NT2/D1 (cell line): ENCODE measurements at places on chromosomes 4 and X.
A peak's percentile ranks its signal among the peaks of the same experiment; 100 is the strongest.

DNA sequence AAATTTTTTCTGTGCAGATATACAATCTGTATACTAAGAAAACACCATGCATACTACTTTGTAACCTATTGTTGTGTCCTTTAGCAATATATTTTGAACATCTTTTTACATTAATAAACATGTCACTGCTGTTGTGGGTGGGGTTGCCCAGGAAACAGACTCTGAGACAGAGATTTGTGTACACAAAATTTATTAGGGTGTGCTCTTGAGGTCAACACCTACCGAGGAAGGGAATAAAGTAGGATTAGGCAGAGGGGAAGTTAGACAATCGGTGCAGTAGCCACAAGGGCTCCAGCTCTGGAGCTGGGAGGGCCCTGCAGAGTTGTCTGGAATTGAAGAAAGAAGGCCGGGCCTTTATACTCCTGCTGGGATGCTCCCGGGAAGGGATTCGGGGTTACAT lies 56.4 kb downstream of the CXorf58 start:
- no peak for DNase-seq

DNA sequence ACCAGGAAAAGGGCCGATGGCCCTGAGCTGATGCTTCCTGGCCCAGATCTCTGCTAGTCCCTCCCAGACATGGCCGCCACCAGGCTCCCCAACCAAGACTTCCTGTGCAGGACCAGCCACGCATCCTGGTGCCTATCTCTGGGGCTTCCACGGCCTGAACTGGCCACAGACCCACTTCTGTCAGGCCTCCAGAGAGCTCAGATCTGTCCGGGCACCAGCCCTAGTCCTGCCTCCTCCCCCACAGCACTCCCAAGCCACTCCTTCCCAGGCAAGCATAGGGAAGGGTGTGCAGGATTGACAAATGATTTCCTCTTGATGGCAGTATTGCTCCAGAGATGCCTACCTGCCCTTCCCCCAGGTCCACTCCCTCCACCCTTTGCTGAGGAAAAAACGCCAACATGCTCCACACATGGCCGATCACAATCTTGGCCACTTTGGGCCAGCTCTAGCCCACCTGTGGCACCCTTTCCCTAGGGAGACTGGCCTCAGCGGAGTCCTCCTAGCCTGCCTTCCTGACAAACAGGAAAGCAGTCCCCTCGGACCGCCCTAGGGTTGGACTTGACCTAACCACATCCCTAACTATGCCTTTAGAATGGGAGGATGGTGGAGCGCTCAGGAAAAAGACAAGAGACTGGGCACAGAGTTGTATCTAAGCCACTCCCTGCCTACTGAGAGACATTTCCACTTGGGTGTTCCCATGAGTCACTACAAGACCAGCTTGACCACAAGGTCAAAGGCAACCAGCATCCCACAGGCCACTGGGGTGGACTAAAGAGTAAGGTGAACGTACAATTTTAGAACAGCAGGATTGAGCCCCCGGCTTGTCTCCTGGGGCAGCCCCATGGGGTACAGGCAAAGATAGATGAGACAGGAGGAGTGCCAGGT lies 277.5 kb upstream of the AGTR2 start:
- peak; percentile 32 for DNase-seq

- DNase-seq = no peak
Measured at GRCh38 chr4:115865736-115866135, 752.3 kb upstream of the NDST4 start.

GRCh38 chr4:1623400-1623799 lies 60.7 kb downstream of the FAM53A start:
- DNase-seq = no peak

GRCh38 chr4:125992891-125993290 lies 678.1 kb downstream of the FAT4 start:
- DNase-seq = no peak

DNA sequence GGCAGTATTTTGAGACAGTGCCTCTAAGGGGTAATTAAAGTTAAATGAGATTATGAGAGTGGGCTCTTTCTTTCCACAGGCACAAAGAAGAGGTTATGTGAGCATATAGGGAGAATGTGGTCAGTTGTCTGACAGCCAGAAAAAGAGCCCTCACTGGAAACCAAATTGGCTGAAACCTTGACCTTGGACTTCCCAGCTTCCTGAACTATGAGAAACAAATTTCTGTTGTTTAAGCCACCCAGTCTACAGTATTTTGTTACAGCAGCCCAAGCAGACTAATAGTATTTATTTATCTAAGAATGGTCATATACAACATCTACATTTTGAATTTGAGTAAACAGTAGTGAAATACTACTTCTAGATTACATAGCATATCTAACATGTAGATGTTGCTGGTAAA lies 473.8 kb downstream of the IL15 start:
- DNase-seq = no peak

- no peak for DNase-seq
Measured at GRCh38 chrX:80432863-80433262, 12.6 kb downstream of the TENT5D start.

DNA sequence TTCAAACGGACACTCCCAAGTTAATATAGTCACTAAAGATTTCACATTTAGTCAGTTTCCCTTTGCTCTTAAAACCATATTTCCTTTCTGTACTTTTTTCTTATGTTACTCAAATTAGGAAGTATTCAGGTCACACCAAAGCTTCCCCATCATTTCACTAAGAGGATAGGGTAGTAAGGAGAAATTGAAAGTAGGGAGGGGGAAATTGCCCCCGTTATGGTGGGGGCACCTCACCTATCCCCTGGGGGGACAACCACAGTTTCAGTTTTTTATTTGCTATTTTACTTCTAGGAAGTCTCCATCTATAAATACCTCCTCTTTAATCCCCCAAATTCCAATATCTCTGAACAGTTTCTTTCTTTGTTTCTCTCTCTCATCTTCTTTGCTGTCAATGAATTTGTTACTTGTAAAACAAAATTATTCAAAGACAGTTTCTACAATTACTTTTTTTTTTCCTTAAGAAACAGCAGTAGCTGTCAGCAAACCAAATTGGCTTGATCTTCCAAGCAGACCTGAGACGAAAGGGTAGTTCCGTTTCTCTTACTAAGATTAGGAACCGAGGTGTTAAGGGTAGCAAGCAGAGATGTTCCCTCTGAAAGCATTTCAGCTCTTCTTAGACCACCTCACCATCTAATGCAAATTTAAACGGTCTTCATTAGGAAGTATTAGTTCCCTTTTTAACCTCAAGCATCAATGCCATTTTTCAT lies 160.2 kb upstream of the KLF3 start:
- no peak for DNase-seq

GRCh38 chr4:39635023-39635422 lies 3.6 kb downstream of the SMIM14 start:
- DNase-seq = no peak

DNA sequence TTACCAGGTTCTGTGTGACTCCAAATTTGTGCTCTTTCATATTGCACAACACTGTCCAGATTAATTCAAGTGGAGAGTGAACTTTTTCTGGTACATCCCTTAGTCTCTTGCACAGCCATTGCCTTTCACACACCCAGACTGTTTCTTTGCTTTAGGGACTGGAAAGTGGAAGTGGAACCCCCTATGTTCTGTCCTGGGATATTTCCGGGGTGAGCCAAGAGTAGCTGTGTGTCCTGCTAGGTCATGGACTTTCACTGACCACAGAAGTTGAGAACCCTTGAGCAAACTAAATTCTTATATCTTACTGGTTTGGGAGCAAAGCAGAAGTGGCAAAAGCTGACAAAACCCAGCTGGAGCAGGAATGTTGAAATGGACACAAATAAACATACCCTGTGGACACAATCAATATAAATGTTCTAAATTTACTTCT lies 10.3 kb upstream of the VSIG4 start:
- no peak for DNase-seq

DNA sequence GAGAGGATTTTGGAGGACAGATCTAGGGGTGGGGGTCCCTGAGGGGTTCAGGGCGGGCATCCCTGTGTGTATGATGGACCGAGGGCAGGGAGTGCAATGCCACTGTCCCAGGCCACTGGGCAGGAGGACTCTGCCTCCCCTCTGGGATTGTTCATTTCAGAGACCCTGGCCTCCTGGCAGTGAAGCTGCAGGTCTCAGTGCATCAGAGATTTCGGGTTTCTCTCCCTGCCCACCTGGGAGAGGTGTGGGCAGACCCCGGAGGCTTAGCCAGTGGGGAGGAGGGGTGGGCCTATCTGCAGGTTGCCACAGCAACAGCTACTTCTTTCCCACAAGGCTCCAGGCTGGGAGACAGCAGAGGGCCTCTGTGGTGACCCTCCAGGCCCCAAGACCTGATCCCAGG lies 80.1 kb upstream of the LRPAP1 start:
- no peak for DNase-seq

GRCh38 chr4:33493231-33493630 lies 2751.1 kb downstream of the ARAP2 start:
- DNase-seq = no peak

DNA sequence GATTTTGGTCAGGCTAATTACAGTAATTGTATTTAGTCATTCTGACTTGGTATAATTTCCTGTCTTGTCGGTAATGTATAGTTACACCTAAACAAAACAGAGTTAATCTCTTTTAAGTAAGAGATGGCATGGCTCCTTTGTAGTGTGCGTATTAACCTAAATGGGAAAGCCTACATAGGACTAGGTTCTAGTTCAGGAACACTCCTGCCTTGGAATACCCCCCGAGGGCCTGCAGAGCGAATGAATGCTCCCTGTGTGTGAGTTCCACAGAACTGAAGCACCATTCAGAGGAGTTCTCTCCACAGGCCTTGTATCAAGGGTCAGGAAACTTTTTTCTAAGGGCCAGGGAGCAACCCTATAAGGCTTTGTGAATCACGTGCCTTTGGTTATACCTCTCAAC lies 44.9 kb upstream of the STIM2 start:
- DNase-seq = no peak

DNA sequence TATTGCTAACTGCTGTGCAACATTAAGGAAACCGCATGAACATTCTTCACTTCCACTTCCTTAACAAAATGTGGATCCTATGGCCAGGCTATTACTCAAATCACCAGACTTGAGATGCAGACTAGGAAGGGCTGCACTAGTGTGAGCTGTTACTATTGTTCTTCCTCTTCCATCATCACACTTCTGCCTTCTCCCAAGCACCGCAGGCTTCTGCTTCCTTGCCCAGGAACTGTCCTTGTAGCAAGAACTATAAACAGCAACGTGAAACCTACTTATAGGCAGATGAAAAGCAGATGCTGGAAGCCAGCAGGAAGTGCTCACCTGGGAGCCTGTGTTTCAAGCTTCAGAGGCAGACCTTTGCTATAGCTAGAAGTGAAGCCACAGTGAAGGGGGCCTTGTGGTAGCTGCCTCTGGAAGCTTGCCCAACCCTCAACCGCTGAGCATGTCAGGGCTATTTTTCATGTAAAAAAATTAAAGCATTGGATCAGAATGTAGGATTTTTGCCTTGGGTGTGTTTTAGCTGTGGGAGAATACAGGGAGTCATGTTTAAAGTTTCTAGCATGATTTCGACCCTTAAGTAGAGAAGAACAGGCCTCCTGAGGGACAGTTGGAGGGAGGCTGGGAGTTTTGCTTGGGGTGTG lies 43.9 kb downstream of the CLNK start:
- DNase-seq = no peak

DNA sequence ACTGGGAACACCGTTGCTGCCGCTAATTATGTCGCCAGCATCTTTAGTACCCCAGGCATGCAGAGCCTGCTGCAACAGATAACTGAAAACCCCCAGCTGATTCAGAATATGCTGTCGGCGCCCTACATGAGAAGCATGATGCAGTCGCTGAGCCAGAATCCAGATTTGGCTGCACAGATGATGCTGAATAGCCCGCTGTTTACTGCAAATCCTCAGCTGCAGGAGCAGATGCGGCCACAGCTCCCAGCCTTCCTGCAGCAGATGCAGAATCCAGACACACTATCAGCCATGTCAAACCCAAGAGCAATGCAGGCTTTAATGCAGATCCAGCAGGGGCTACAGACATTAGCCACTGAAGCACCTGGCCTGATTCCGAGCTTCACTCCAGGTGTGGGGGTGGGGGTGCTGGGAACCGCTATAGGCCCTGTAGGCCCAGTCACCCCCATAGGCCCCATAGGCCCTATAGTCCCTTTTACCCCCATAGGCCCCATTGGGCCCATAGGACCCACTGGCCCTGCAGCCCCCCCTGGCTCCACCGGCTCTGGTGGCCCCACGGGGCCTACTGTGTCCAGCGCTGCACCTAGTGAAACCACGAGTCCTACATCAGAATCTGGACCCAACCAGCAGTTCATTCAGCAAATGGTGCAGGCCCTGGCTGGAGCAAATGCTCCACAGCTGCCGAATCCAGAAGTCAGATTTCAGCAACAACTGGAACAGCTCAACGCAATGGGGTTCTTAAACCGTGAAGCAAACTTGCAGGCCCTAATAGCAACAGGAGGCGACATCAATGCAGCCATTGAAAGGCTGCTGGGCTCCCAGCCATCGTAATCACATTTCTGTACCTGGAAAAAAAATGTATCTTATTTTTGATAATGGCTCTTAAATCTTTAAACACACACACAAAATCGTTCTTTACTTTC lies 1.8 kb downstream of the UBQLN2 start:
- no peak for DNase-seq

DNA sequence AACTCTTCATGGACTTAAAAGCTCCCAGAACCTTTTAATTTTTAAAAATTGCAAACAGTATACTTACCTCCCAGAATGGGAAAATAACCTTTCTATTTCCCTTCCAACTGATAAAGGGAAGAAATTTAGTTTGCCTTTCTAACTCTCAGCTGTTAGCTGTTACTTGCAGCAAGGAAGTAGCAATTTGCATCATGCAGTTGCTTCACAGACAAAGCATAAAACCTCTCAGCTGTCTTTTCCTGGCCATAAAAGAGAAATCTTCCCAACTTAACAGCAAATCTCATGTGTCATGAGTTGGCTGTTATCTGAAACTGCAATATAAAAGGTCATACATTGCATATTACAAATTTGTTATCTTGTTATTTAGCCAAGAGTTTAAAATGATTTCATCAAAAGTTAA lies 18.4 kb downstream of the C4orf17 start:
- DNase-seq = no peak

- DNase-seq = no peak
Measured at GRCh38 chrX:38768079-38768478, 33.2 kb upstream of the MID1IP1 start.

DNA sequence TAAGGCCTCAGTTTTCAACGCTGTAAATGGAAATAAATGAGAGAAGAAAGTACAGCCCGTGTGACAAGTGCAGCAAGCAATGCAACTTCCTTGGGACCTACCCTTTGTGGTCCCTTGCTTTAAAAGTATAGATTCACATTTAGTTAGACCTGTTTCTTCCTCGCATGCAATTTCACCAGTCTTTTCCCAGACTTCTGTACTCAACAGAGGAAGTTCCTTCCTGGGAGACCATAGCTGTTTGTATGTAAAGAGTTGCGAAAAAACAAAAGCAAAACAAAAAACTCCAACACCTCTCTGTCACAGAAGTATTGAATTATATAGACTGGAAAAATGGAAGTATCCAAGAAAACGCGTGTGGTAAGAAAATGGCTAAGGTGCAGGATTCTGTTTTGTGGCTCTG lies 1.1 kb upstream of the IRF2 start:
- DNase-seq = no peak

DNA sequence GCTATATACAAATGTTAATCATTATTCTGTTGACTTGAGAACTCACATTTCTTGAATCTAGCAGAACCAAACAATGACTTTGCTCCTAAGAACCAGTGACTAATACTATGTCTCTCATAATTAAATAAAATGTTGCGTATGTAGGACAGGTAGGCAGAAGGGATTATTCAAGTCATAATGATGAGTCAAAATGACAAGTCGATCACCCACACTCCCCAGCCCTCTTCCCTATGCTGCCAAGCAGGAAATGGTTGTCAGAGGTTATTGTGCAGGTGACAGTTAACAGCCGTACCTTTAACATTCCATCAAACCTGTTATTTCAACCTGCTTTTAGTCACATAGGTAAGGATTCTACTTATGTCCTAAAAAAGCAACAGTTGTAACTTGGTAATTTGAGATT lies 22.0 kb upstream of the STK26 start:
- DNase-seq = no peak
